ENCODE measurements at places on chromosomes 12 and 14.

DNA sequence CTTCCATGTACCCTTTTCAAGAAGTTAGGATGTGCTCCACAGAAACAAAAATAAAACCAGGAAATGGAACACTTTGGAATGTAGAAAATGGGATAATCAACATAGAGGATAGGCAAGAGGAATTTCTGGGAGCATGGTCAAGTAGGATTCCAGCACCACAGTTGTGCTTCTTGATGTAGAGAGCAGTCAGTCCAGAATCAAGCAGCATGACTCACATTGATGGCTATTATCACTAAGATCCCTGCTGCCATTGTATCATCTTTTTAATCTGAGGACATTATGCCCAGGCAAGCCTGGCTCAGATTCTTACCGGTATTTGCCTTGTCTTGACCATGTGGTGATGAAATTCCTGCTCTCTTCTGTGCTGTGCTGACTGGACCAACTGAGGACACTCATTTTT is 5.7 kb downstream of the ETFRF1 start:
- peak; percentile 61 for DNase-seq

GRCh38 chr14:69701857-69702256 is 65.1 kb upstream of the SRSF5 start:
- DNase-seq = no peak

DNA sequence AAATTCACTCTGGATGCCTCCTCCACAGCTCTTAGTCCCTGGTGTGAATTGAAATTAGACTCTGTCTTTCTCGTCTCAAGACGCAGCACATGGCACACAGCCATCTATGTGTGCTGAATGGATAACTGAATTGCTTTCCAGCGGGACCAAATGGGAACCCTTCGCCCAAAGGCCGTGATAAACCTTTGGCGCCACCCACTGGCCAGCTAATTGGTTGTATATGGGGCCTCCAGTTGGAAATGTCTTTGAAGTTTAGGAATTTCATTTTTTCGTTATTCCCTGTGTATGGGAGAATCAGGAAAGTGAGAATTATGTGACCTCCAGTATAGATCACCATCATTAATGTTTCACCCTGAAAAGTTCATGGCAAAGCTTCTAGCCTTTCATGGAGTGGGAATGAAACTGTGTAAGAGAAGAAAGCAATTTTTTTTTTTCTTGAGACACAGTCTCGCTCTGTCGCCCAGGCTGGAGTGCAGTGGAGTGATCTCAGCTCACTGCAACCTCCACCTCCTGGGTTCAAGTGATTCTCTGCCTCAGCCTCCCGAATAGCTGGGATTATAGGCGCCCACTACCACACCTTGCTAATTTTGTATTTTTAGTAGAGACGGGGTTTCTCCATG is 9.8 kb upstream of the HSP90AA1 start:
- DNase-seq = peak; percentile 80

DNA sequence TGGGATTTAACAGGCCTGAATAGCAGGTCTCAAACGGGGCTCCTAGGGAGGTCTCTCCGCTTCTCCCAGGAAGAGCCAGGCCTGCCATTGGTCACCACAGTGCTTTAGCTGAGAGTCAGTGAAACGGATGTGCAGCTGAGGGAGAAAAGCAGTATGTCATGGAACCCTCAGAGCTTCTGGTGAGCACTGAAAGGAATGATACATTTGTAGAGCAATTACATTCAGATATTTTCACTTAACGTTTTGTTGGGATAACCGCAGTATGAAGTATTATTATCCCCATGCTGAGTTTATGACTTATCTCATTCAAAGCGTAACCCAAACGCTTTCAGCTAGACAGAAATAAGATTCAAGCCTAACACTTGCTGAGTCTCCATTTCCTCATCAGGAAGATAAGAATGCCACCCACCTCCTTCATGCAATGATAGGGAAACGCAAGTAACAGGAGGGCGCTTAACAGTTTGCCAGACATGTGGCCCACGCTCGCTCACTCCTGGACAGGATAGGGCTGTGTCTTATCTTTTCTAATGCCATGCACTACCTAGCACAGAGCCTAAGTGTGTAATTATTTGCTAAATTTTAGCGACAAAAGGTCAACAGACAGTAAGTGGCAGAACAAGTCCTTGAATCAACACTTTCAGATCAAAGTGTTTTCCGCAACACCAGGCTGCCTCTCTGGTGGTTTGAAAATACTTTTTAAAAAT is 28.2 kb downstream of the DAD1 start:
- DNase-seq = no peak

GRCh38 chr12:118183711-118184110 is 47.8 kb downstream of the PEBP1 start:
- peak; percentile 14 for DNase-seq

GRCh38 chr14:24741871-24742270 is 107.9 kb upstream of the GZMB start:
- peak; percentile 62 for DNase-seq

- peak; percentile 47 for DNase-seq
Observed at GRCh38 chr14:39491134-39491571, 58.9 kb upstream of the FBXO33 start.

DNA sequence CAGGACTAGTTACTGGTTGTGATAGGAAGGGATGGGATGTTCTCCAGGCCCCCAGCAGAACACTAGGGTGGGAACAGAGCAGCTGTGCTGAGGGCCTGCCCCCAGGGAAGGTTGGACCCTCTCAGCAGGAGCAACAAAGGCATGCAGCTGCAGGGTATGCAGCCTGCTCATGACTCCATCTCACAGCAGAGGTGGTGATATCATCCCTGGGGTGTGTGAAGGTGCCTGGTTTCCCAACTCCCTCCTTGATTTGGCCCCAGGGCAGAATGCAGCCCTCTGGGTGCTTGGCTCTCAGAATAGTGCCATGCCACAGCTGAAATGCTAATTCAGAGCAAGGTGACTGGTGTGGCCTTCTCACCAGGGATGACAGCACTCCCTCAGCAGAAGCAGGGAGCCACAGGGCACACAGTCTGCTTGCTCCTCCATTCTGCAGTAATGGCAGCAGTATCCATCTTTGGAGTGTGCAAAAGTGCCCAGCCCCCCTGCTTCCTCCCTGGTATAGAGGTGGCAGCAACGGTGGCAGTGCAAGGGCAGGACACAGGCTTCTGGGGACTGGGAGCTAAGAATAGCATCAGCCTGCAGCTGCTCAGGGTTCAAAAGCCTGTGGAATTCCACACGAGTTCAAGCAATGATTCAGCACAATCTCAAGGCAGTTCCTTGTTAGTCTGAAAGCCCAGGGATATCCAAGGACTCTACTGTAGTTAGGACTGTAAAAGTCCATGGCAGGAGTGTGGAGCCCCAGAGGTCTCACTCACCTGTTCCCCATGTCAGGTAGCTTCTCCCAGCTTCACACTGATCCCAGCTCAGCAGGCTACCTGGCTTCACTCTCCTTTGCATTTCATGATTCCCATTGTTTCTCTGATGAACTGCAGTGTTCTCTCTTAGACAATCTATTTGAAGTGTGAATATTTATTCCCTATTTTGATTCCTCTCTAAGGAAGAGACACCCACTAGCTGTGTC is 298.1 kb upstream of the FOXG1 start:
- no peak for DNase-seq

- no peak for DNase-seq
Observed at GRCh38 chr14:103881268-103882201, 34.2 kb upstream of the PPP1R13B start.

DNA sequence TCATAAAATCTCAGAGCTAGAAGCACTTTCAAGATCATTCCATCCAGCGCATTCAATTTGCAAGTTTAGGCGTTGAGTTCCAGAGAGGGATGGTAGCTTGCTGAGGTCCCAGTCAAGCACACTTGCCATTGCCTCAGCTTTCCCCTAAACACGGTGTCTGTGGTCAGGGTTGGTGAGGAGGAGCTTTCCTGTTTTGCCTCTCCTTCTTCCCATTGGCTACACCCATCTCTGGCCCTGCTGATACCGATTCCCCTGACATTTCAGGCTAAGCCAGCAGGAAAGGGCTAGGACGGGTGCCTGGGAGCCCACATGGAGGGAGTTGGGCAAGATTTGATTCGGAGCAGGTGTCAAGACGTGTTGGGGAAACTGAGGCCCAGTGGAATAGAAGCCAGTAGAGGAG is 9.1 kb downstream of the NFATC4 start:
- DNase-seq = no peak

DNA sequence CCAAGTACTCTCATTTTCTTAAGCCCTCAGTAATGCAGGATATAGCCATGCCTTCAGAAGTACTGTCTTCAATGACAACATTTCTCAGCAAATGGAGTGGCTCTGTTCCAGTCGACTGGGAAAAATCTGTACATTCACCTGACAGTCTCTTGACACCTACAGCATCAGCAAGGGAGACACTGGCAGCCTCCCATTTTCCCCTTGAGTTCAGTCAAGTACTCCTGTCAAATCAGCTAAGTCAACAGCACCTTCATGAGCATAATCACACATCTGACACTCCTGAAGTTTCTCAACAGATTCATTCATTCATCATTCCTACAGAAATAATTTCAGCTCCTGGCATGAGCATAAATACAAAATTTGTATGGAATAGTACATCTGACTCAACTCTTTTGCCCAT is 46.1 kb downstream of the INTS13 start:
- no peak for DNase-seq

- no peak for DNase-seq
Observed at GRCh38 chr14:99514552-99515300, 33.5 kb downstream of the CCNK start.

DNA sequence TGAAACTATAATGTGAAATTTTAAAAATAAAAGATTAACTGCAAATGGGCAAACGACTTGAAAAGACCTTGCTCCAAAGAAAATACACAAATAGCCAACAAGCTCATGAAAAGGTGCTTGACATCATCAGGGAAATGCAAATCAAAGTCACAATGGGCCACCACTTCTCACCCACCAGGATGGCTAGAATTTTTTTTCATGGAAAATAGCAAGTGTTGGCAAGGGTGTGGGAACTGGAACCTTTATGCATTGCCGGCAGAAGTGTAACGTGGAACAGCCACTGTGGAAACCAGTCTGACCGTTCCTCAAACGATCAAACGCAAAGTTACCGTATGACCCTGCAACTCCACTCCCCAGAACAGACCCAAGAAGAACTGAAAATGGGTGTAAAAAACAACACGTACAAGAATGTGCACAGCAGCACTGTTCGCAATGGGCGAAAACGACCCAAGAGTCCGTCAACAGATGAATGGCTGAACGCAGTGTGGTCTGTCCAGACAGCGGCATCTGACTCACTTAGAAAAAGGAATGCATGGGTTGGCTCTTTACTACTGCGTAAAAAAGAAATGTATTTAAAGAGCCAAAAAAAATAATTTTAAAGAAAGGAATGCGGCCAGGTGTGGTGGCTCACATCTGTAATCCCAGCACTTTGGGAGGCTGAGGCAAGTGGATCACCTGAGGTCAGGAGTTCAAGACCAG is 40.2 kb downstream of the SCARB1 start:
- DNase-seq = no peak

- DNase-seq = no peak
Observed at GRCh38 chr12:53182903-53183302, 2.2 kb upstream of the CSAD start.

DNA sequence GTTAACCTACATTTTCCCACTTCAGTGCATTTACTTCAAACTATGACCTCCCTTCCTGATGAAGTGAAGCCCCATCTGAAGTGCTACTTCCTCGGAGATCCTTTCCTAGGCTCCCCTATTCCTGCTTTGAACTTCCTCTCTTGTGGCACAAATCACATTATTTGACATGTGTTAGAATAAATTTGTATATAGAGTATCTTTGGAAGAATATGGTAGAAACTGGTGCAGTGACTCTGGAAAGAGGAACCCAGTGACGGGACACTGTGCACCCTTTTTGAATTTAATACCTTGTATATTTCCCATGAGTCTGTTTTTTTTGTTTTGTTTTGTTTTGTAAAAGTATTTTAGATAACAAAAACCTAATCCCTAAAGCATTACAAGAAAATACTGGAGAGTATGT is 66.4 kb upstream of the SRSF5 start:
- no peak for DNase-seq

DNA sequence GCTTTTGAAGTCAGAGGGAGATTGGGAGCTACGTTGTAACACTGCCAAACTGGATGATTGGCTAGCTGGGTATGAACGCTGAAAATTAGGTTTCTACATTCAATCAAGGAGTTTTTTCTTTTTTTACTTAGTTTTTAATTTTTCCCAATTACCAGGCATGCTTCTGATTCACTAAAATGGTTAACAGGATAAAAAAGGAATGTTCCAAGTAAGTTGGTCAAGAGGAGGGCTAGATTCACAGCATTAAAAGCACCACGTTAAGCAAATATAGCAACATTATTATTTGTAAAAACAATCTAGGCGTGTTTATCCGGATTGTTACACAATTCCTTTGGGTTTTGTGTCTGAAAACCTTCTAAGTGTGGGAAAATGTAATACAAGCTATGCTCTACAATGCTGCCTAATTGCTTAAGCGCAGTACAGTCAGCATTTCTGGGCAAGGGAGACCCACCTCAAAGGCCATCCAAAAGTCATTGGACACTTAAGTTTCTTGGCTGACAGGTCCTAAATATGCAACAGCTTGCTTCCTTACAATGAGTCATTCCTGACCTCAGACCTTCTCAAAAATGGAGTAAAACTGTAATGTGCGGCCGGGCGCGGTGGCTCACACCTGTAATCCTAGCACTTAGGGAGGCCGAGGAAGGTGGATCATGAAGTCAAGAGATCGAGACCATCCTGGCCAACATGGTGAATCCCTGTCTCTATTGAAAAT is 1.2 kb downstream of the RPLP0 start:
- DNase-seq = peak; percentile 61

DNA sequence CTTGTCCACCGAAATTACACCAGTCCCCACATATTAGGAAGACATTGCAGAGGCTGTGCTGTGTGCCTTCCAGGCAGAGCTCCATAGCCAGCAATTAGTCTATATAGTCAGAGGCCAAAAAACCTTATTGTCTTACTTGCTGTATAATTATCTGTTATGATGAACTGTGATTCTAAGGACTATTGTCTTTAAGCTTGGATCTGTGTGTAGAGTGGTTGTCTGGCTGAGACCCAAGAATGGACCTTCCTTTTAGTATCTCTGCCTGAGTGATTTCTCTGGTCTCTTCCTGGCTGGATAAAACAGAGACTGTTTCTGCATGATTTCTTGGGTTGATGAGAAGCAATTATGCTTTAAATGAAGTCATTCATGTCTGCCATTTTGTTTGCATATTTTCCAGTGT is 465.3 kb downstream of the PRKD1 start:
- DNase-seq = no peak

DNA sequence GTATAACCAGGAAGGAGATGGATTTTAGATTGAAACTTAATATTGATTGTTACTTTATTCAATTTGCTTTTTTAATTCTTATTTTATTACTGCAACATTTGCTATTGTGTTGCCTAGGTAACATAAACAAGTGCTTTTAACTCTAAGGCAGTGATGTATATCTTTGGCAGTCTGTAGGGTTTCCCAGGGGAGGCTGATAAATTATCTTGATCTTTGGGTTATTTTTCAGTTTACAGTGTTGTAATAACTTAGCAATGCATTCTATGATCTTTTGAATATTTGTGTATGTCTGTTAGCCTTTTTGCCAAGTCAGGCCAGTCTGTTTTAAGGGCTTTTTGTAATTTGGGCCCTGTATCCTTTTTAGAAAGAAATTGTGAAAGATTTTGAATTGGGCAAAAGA is 7.8 kb upstream of the DTD2 start:
- no peak for DNase-seq

DNA sequence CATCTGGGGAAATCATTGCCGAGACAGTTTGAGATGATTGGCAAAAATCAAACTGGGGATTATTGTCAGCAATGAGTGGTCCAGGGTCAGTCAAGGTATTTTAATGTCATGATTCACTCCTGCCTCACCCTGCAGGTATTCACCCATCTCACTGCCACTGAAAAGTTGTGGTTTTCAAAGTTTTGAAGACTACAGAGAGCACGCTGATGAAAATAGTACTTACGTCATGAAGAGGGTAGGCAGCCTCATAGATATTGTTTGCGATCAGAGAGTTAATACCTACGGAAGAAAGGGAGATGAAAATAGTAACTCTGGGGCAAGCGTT is 138.0 kb downstream of the ANO2 start:
- DNase-seq = peak; percentile 73

Data from EL (cell line).